ENCODE measurements at places on chromosomes 2 and 18.

DNA sequence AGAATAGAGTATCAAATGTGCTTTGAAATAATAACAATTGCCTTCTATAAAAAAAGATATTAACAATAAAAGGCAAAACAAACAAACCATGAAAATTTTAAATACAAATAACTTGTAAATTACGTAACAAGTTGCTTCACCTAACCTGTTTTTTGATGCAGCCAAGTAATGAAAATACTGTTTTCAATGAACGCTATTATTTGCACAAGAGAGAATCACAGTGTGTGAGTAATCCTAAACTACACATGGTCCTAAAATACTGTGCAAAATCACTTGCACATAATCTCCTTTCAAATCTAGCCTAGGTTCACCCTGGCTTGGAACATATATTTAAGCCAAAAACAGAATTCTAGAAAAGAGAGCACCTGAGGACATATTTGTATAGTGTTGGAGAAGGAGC lies 98.9 kb downstream of the CCDC148 start:
- no peak for DNase-seq

DNA sequence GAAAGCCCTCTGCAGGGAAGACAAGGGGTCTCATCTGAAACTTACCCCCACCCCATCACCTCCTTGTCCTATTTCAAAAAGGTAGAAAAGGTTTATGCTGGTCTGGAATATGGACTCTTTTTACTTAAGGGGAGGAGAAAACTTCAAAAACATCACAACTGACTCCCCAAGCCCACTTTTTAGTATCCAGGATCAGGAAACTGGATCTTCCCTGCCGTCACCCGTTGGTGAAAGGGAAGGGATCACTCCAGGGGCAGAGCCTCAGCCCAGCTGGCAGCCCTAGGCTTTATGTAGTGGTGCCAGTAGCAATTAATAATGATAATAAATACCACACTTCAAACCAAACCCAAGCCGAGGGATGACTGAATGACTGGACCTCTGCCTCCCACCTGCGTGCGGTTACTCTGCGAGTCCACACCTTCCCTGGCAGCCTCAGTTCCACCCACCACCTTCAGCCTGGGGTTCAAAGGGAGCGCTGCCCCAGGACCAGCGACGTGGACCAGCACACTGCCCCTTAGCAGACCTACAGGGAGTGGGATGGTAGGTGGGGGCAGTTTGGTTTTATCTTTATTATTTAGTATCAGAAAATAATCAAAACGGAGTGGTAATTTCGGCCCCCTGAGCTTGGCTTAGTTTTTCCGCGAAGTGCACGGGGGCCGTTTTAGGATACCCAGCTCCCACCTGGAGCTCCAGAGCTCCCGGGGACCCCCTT lies 4.9 kb upstream of the GATA6 start:
- no peak for DNase-seq

DNA sequence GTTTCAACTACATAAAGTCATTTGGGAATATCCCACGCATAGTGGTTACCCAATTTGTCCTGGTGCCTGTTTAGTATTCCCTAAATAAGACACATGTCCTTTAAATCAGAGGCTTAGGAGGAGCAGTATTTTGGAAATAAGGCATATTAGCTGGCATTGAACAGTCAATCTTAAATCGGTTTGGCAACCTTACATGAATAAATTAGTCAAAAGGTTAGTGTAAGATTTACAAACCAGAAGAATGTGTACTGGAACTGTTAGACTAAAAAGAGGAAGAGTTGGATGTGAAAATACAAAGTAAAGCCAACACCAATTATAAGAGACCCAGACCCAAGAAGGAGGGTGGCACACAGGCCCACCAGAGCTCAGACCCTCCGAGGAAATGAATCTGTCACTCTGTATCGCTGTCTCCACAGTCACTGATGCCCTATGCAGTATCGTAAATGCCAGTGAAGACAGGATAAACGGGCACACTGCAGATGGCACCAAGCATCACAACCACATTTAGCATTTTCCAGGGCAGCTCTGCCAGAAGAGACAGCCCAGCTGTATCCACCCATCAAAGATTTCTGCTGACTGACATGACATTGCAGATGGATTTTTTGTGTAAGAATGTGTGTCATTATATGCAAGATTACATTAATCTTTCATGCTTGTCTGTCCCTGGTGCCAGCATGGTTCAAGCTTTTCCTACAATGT lies 90.4 kb downstream of the CERKL start:
- no peak for DNase-seq

GRCh38 chr2:119228136-119228535 lies 4.5 kb downstream of the STEAP3 start:
- DNase-seq, result no peak

DNA sequence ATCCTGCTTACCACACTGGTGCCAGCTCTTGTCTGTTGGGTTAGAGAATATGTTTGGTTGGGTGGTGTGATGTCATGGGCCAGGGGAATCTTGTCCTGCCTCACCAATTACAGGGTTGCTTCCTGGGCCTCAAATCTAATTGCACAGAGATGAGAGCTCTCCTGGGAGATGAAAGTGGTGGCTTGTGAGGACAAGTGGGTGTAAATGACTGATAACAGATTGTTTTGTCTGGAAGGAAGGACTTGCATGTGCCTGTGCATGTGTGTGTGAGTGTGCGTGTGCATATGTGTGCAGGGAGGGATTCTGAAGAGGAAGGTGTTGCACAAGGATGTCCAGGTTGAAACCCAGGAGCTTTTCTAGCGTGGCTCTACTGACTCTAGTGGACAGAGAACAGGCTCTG lies 271.9 kb downstream of the LOXHD1 start:
- no peak for DNase-seq

DNA sequence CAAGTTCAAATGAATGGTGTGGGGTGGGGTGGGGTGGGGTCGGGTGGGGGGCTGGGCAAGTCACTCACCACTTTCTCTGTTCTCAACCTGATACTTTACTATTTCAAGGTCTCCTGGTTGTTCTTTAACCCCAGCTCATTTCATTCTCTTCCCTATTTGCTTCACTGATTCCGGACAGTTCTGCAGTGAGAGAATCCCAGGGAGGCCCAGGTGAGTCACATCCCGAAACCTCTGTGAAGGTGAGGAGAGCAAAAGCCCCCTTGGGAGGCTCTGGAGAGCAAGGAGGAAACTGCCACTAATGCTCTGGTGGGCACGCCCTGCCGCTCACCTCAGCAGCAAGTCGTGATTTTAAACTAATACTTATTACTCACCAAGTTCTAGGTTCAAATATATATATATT lies 8.9 kb downstream of the EDAR start:
- no peak for DNase-seq

GRCh38 chr2:34578641-34579040 lies 979.5 kb upstream of the FAM98A start:
- DNase-seq, result no peak

DNA sequence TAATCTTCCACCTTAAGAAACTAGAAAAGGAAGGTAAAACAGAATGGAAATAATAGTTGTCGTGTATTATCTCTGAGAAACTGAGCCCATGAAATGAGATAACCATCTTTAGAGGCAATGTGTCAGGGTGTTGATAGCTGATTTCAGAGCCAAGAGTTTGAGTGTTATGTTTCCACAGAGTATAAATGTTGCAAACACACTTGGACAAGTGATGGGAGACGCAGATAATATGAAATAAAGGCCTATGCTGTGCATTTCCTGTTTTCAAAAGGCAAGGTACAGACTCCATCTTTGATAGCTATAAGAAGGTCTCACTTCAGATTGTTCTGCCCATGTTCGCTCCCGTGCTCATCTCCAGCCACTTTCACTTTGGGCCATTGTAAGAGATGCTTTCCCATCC lies 25.9 kb upstream of the DNER start:
- DNase-seq, result no peak

- no peak for DNase-seq
Measured at GRCh38 chr2:165472922-165473321, 3.4 kb downstream of the CSRNP3 start.

GRCh38 chr2:36333350-36334012 lies 22.1 kb upstream of the CRIM1 start:
- no peak for DNase-seq

GRCh38 chr2:135776367-135776766 lies 34.7 kb downstream of the UBXN4 start:
- no peak for DNase-seq

GRCh38 chr2:211745295-211746097 lies 793.1 kb downstream of the ERBB4 start:
- no peak for DNase-seq

DNA sequence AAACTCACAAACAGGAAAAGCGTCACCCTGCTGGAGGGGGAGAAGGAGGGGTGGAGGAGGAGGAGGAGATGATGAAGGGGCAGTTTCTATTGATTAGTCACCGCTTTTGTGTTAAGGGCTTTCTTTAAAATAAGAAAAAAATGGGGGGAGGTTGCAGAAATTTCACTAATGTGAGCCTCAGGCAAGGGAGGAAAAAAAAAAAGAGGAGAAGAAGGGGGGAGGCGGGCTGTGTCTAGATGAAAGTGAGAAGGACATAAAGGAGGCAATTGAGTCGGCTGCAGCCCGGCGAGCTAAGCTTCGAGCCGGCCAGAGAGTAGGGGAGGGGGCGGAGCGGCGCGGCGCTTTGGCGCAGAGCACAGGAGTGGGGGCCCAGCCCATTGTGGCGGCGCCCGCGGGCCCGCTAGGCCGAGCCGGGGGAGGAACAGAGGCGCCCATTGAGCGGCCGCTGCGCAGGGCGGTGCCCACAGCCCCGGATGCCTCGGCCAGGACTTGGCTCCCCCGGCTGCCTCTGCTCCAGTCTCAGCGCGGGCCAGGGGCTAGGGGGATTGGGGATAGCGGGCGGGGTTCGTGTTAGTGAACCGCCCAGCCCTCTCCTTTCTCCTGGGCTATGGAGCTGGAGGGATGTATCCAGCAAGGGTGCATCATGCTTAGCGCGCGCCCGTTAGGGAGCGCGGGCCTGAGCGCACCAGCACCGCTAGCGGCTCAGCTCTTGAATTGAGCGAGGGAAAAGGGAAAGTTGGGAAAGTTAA lies 7.9 kb downstream of the PAX3 start:
- no peak for DNase-seq

- peak; percentile 11 for DNase-seq
Measured at GRCh38 chr18:25921677-25922421, 168.6 kb downstream of the SS18 start.

DNA sequence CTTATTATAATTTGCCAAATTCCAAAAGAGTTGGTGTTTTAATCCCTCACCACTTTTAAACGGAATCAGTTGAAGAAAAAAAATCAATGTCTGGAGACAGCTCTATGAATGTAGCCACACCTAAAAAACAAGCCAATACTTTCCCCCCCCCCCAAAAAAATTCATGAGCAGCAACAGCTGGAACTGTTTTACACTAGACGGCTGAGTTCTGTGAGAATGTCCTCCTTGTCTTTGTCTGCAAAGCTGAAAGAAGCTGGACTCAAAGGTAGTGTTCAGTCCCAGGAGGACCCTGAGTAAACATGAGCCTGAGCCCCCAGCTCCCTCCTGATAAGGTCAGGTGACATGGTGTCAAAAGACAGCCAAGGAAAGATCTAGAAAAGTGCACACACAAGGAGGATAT lies 68.2 kb downstream of the ZNF521 start:
- no peak for DNase-seq

DNA sequence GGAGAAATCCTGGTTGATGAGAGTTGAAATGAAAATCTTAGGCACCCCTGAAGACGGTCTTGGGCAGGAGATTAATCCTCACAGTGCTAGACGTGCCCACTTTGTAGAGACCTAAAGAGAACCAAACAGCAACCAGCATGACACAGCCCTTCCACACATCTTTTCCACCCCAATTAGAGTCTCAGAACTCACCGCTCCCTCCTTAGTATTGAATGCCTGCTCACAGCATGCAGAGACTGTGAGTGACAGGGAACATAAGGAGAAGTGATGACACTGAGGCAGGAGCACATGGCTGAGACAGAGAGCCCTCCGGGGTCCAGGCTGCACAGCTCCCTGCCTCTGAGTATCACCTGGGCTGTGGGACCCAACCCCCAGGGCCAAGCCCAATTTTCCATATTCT lies 367.6 kb downstream of the EIPR1 start:
- no peak for DNase-seq

DNA sequence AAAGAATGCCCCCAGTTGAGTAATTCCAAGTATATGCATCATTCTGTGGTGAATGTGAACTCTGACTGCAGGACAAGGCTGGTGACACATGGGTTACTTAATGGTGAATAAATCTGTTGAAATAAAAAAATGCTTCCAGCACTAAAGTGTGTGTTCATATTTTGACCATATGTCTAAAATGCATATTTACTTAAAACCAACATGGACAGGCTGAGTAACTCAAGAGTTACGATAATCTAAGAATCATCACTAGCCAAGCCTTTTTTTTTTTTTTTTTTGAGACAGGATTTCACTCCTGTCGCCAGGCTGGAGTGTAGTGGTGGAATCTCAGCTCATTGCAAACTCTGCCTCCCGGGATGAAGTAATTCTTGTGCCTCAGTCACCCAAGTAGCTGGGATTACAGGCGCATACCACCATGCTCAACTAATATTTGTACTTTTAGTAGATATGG lies 47.1 kb upstream of the CCBE1 start:
- DNase-seq, result no peak
